HFF-Myc (cell line): ENCODE measurements at places on chromosomes 16 and 17.

DNA sequence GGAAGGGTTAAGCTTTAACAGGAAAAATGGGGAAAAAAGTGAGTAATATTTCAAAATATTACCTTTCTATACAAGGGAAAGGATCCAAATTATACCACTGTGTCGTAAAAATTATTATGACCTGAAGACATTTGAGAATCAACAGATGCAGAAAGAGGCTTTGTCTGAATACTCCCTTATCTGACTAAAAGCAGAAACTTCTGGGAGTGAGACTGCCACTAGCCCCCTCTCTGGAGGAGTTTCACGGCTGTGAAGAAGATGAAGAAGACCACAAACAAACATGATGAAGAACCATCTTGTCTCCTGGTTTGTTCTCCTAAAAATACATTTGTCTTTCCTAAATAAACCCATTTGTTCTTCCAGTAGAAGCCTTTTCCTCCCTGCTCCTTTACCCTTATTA is 29.4 kb downstream of the CNTROB start:
- no peak for DNase-seq

GRCh38 chr16:82990155-82990554 is 363.4 kb downstream of the CDH13 start:
- no peak for DNase-seq

GRCh38 chr16:12254566-12254965 is 278.0 kb downstream of the SNX29 start:
- no peak for DNase-seq

- no peak for DNase-seq
Observed at GRCh38 chr17:83034525-83034924, 44.9 kb upstream of the METRNL start.

GRCh38 chr16:31148281-31148728 is 1.6 kb downstream of the PRSS36 start:
- no peak for DNase-seq

DNA sequence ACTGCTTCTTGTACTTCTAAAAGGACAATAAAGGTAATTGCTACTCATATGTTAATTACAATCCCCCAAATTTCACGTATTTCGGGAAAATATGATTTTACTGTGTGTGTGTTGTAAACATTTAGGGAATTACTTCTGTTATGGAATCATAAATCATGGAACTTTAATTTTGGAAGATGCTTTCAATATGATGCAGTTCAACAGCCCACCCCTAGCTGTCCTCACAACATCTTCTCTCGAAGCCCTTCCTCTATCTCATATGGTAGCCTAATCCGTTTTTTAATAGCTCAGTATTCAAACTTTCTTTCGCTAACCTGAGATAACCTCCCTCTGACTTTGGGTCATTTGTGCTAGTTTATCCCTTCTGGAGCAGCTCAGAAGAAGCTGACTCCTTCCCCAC is 78.4 kb downstream of the ANKFN1 start:
- DNase-seq: no peak

DNA sequence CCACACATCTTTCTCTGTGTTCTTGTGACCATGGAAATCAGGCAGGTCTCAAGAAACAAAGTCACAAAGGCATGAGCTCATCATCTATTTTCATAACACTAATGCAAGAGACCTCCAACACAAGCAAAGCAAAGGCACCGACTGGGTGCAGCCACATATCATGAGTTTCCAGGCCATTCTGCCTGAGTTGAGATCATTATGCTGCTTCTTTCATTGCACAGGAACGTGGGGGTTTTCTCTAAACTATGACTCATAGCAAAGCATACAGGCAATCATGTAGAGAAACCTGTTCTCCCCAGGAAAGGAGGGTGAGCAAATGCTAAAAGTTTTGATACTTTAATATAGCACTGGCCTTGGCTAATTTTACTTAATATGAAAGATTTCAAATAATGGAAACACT is 60.7 kb downstream of the GRIN2A start:
- no peak for DNase-seq
